Dermis microvascular lymphatic vessel endothelial cell (primary cell): ENCODE measurements at places on chromosomes 7 and 10. TPM values are rescaled to one million over a fixed set of nuclear protein-coding genes. Genes with fewer than 3 reads are reported as not detected.

- no peak for DNase-seq
Measured at GRCh38 chr7:94561841-94562514, 52.4 kb downstream of the CASD1 start.

GRCh38 chr10:24444337-24444736, 235.4 kb downstream of the KIAA1217 start:
- DNase-seq: peak; percentile 13

DNA sequence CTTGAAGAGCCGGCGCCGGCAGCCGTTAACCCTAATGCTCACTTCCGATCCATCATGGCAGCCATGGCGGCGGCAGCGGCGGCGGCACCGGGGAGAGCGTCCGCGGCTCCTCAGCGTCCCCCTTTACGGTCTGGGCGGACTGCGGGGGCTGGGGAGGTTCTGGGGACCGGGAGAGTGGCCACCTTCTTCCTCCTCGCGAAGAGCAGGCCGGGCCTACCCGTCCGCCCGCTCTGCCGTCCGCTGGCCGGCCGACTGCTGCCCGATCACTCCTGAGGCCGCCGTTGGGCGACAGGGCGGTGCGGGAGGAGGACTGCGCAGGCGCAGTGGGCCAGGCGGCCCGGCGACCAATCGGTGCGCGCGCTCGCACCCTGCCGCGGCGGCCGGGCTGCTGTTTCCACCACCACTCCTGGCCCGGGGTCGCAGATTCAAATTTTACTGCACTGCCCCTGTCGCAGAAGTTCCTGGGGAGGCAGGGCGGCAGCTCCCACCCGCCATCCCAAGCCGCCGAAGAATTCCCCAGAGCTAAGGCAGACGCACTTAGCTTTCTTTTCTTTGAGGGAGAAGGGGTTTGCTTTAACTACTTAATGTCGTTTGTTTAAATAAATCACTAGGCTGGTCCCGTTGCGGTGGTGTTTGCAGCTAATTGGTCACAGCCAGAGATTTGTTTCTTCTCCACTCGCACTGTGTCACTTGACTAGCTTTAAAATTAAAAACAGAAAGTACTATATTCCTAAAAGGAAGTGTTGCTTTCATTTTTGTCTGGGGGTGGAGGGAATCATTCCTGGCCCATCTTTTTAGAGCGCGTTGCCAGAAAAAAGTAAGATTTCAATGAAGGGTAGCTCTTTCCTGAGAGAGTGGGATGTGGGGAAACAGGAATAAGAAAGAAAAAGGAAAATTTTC, at the start of gene KIF5B:
Gene KIF5B, minus strand, starts transcription at position 290 of the 900 bp plus-strand sequence. CDS start 452 bp downstream, outside the sequence.
- DNase-seq: peak; percentile 69

- no peak for DNase-seq
Measured at GRCh38 chr10:49111320-49111698, 4.0 kb downstream of the VSTM4 start.

HABP2 gene
- 0.25 TPM in 1 of 2 replicates, not detected in the other for total RNA-seq

- DNase-seq: no peak
Measured at GRCh38 chr7:143258831-143259230, 4.4 kb upstream of the GSTK1 start.

DNA sequence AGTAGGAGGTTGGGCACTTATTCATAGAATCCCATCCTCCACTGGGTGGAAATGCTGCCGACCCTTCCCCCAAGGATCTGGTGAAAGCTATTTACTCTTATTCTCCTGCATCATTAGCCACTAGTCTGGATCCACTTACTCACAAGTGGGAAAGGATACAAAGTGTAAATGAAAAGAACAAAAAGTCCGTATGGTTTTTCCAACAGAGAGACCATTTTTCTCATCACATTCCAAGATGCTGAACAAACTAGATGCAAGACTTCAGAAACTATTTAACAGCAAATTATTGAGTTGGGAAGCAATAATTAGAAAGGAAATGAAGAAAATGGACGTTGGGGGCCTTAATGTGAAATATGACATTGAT, 242.4 kb upstream of the GLI3 start:
- DNase-seq: no peak

GRCh38 chr7:14228341-14228740, 238.9 kb upstream of the ETV1 start:
- DNase-seq: no peak

GRCh38 chr10:77910524-77911145, 15.9 kb downstream of the DLG5 start:
- no peak for DNase-seq

MTERF1 gene
- 5.1 and 5.4 TPM in 2 replicates for total RNA-seq

- no peak for DNase-seq
Measured at GRCh38 chr7:26584987-26585665, 279.3 kb downstream of the SKAP2 start.

DNA sequence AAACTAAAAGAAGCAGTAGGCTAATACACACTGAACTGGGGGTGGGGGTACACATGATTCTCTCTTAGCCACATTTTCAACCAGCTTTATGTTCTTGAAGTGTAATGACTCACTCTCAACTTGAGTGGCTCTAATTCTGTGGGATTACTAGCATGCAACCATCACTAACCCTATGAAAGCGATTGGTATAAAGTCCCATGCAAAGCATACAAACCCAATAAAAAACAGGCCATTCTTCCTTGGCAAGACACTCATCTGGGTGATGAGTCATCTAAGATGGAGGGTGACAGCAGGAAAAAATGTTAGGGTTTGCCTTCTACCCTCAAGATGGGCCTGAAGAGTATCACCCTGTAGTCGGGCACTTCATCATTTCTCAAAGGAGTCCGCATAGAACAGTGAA, 14.9 kb upstream of the PON3 start:
- no peak for DNase-seq

DNA sequence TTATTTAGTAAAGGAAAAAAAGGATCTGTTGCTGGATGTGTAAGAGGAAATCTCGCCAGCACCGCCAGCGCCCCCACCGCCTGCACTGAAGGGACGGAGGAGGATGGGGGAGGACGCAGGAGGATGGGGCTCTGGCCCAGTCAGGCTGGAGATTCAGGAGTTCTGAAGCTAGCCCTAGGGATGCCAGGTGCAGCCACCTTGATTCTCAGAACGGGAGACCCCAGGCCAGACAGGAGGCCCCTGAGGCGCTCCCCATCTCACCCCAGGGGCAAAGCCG, 1.3 kb downstream of the CAMK2B start:
- no peak for DNase-seq

ATP6V0A4 gene
- under 0.01 and 0.25 TPM in 2 replicates for total RNA-seq

DNA sequence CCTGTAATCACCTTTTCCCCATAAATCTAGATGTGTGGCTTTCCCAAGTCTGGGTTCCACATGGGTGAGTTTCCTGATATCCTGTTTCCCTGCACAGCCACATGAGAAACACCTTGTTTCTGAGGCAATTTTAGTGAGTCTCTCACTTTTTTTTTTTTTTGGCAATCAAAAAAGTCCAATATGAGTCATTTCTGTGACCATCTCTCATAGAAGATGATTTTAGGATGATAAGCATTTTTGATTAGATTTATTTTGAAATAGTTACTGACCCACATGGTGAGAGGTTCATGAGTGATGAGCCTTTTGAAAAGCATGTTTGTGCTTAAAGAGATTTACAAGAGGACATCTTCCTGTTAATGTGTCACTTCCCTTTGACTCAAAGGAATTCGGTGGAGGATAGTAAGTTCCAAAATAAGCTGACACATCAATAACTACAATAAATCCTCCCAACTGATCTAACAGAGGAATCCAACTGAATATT, 464.0 kb downstream of the INHBA start:
- DNase-seq: peak; percentile 56

- DNase-seq: no peak
Measured at GRCh38 chr7:158415316-158415715, 172.3 kb downstream of the PTPRN2 start.

MACC1 gene
- total RNA-seq: not detected in 2 replicates

- no peak for DNase-seq
Measured at GRCh38 chr7:50068026-50068425, 25.0 kb downstream of the ZPBP start.

- DNase-seq: no peak
Measured at GRCh38 chr10:110225441-110225755, 18.0 kb downstream of the MXI1 start.

GRCh38 chr7:26854876-26855855, 9.2 kb downstream of the SKAP2 start:
- DNase-seq: no peak

GRCh38 chr7:55034776-55035175, 16.0 kb downstream of the EGFR start:
- no peak for DNase-seq

DNA sequence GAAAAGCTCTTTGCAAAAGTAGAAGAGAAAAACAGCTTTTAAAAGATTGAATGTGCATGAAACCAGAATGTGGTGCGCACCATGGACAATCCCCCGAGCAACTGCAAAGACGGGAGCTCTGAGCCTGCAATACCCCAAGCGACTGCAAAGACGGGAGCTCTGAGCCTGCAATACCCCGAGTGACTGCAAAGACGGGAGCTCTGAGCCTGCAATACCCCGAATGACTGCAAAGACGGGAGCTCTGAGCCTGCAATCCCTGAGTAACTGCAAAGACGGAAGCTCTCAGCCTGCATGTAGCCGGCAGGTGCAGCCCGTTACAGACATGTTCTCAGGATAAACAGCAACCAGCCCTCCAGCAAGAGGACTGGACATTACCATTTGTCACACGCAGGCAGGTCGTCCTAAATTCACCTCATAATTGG, 6.2 kb downstream of the ZNF775 start:
- no peak for DNase-seq
